HepG2 (cell line): ENCODE measurements at places on chromosomes 5 and 9.
A peak's percentile ranks its signal among the peaks of the same experiment; 100 is the strongest.

DNA sequence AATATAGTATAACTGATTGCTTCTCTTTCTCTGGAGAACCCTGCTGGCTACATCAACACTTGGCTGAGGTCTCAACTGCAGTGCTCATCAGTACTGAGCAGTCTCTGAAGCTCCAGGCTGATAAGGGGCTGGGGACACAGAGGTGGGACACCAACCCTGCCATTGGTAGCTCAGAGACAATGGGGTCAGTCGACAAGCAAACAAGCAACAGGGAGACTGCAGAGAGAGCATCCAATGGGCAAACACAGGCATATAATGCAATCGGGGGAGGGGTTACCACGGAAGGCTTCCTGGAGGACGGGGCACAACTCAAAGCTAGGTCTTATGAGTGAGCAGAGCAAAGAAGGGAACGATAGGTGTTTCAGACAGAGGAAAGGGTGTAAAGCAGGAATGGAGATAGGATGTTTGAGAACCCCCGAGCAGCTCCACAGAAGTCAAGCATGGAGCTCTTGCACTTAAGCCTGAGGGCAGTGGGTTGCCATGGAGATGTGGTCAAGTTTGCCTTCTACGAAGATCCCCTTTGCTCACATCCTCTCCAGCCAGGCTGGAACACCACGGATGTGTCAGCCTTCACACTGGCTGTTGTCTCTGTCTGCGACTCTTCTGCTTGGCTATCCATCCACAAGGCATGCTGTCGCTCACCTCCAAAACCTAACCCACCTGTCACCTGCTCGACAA, 21.5 kb upstream of the AKNA start:
- no peak for DNase-seq

GRCh38 chr5:139207297-139208000, 9.3 kb upstream of the SIL1 start:
- no peak for DNase-seq

GRCh38 chr5:172185096-172185461, 2.9 kb downstream of the STK10 start:
- no peak for DNase-seq

- DNase-seq, result no peak
Observed at GRCh38 chr5:9009931-9010651, 535.8 kb downstream of the SEMA5A start.

DNA sequence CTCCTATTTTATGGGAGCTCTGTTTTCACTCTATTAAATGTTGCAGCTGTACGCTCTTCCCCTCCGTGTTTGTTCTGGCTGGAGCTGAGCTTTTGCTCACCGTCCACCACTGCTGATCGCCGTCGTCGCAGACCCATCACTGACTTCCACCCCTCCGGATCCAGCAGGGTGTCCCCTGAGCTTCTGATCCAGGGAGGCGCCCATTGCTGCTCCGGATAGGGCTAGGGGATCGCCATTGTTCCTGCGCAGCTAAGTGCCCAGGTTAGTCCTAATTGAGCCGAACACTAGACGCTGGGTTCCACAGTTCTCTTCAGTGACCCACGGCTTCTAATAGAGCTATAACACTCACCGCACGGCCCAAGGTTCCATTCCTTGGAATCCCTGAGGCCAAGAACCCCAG, 96.2 kb upstream of the PRDM9 start:
- no peak for DNase-seq

GRCh38 chr5:146193285-146193684, 10.1 kb upstream of the RBM27 start:
- DNase-seq, result no peak

DNA sequence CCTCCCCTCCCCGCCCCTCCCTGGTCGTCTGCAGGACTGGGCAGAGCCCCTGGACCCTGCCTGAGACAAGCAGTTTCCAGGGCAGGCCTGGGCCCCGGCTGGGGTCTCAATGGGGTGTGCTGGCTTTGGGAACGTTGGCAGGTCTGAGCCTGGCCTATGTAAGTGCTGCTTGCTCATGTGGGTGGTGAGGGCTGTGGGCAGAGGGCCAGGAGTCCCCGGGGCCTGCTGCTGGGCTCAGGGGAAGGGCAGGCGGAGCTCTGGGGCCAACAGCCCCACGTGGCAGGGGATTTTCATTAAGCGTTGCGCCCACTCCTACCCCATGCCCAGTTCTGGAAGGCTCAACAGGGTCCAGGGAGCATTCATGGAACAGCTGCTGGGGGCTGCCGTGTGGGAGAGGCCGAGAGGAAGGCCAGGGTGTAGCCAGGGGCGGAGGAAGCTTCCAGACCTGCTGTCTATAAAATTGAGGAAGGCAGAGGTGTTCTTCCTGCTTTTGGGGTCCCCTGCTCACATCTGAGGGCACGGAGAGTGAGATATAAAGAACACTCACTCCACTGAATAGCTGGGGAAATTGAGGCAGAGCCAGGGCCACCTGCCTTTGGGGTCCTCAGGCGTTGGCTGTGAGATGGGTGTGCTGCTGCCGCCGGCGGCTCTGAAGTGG, 32.5 kb downstream of the RXRA start:
- no peak for DNase-seq

- DNase-seq, result peak; percentile 20
Observed at GRCh38 chr9:22010866-22011625, 1.9 kb upstream of the CDKN2B start.

DNA sequence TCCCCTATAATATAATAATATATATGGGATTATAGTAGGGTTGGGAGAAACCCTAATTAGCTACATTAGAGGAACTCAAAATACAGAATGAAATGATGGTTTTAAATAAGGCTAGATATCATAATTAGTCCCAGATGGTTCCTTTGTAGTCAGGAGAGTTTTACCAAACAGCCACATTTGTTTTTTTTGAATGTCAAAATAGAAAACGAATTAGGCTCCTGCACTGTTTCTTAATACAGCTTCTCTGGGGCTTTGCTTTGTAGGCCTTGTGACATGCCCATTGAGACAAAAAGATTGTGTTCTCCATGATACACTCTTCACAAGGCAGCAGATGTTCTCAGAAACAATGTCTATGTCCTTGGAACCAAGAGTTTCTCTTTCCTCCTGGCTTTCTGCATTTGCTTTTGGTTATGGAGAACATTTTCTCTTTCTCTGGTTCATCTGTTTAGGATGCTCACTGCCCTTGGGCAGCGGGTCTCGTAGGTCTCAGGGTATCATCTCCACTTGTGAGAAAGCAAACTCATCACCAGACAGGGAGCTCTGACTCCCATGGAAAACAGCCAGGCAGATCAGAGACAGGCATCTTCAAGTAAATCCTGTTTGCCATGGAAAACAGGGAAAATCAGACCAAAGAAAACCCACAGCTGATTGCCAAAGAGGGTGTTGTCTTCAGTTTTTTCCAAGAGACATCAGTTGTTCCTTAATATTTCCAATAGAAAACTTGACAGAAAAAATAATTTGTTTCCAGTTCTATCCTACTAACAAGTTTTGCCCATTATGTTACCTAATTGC, 54.1 kb upstream of the RPS23 start:
- no peak for DNase-seq

DNA sequence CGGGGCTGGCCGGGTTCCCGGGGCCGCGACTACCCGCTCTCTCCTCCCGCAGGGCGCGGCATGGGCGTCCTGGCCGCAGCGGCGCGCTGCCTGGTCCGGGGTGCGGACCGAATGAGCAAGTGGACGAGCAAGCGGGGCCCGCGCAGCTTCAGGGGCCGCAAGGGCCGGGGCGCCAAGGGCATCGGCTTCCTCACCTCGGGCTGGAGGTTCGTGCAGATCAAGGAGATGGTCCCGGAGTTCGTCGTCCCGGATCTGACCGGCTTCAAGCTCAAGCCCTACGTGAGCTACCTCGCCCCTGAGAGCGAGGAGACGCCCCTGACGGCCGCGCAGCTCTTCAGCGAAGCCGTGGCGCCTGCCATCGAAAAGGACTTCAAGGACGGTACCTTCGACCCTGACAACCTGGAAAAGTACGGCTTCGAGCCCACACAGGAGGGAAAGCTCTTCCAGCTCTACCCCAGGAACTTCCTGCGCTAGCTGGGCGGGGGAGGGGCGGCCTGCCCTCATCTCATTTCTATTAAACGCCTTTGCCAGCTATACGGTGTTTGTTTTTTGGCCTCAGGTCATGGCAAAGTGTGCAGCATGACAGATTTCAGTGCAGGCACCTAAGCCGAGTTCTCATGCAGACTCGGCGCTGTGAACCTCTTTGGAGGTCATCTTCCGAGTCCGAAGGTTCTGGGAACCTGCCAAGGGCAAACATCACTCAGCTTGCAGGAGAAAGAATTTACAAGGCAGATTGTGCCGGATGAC, 516 bp downstream of the MRPL41 start:
- DNase-seq, result no peak

GRCh38 chr9:76441551-76442322, 17.2 kb upstream of the GCNT1 start:
- no peak for DNase-seq

DNA sequence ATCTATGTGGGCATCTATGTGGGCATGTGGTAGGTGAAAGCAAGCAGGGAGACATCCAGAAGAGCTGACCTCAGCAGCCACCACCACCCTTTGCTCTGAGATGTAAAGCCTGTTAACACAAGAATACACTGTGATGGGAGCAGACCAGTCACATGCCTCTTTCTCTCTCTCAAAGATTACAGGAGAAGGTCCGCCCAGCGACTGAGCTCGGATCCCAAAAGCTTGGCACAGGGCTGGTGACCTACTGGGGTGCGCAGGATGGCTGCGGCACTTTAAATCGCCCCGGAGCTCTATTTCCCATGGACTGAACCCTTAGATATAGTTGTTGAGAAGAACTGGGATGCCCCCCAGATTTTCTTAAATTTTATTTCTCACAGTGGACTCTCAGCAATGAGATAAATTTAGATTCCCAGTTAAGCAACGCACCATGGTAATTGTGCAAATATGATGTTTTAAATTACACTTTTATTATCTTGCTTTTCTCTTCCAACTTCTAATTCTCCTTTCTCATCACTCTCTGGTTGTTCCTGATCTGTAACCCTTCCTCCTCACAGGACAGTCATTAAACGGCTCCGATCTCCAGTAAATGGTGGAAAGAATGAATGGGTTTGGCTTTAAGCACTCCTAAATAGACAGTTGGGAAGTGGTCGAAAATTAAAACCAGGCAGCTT, 37.7 kb upstream of the ICE1 start:
- DNase-seq, result no peak

DNA sequence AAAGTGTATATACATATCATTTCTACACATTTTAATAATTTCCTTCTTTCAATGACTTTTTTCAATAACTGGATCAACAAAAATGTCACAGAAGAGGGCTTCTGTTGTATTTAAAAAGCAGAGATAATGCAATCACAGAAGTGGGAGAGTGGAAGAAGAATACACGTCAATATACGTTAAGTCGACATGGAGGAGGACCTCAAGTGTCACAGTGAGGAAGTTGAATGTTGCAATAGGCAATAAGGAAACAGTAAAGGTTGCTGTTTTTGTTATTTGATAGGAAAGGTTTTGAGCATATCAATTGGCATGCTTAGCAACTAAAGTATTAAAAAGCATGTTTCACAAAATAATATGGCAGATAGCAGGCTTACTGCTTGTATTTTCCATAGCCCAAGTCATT, 184.0 kb upstream of the NR4A3 start:
- no peak for DNase-seq

GRCh38 chr5:88144219-88145001, 124.2 kb downstream of the TMEM161B start:
- DNase-seq, result no peak

GRCh38 chr9:133406480-133407307, 11.1 kb downstream of the REXO4 start:
- peak; percentile 52 for DNase-seq

DNA sequence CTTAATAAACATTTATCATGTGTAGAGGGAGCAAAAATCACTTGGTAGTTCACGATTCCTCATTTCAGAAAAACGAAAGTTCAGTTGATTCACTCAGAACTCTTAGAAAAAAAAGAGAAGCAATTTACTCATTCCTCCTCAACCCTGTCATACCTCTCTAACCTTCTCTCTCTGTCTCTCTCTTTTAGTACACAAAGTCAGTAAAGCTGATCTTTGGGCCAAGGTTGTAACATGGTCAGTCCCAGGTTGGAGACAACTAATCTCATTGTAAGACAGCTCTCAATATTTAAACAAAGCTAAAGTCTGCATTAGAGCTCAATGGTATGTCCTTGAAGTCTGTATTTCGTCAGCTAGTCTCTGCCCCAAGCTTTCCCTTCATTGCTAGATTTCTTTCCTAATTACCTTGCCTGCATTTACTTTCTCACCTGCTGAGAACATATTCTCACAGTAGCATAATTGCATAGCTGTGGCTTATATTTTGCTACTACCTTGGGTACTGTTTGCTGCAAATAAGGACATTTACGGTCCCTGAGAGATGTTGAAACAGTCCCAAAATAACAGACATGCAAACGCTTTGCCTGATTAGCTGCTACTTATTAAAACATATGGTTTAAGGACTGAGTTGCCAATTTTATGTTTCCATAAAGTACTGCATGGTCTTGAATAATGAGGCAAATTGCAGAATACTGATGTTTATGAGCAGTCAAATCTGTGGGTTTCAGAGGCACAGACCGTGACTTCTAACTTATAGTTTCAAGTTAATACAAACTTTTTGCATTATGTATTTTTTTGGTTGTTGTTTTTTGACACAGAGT, 138.3 kb downstream of the GPBP1 start:
- peak; percentile 55 for DNase-seq

GRCh38 chr5:153429761-153430380, 60.6 kb upstream of the GRIA1 start:
- no peak for DNase-seq

DNA sequence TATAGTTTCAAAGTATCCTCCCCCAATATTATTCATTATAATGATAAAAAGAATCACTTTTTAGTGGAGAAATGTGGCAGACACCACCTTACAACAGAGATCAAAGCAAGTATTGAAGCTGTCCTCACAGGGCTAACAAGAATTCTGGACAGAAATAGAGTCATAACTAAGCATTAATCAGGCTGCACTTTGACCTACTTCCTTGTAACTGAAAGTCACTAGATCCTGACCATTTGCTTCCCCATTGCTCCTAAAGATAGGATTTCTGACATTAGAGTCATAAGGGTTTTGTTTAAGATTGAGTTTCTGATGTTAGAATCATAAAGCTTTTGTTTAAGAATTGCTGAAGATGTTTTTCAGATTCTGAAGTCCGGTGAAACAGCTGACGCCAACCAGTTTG, 159.7 kb downstream of the ATP10B start:
- no peak for DNase-seq

DNA sequence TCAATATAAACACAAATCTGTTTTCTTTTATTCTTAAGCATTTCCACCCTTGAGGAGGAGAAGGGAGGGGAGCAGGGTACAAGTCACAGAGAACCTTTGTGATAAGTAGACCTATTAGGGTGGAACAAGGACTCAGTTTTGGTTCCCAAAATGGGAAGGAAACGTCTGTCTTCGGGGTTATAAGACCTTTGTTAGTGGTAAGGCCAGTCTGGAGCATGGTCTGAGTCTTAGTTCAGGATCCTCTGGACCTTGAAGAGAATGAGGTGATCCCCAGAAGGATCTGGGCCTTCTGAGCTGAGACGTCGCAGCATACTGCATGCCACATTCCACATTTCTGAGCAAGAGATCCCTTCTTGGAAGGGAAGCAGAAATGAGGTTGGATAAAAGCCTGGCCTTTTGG, 37.2 kb downstream of the FAXDC2 start:
- DNase-seq, result no peak

- no peak for DNase-seq
Observed at GRCh38 chr5:126503602-126504104, 80.4 kb downstream of the GRAMD2B start.

- no peak for DNase-seq
Observed at GRCh38 chr5:32087086-32088082, 86.7 kb downstream of the GOLPH3 start.

- DNase-seq, result no peak
Observed at GRCh38 chr5:4773827-4774317, 366.3 kb upstream of the ADAMTS16 start.
